ENCODE measurements at places on chromosomes 4 and X.

GRCh38 chrX:38626296-38626695 is 65.0 kb downstream of the TSPAN7 start:
- DNase-seq: no peak

DNA sequence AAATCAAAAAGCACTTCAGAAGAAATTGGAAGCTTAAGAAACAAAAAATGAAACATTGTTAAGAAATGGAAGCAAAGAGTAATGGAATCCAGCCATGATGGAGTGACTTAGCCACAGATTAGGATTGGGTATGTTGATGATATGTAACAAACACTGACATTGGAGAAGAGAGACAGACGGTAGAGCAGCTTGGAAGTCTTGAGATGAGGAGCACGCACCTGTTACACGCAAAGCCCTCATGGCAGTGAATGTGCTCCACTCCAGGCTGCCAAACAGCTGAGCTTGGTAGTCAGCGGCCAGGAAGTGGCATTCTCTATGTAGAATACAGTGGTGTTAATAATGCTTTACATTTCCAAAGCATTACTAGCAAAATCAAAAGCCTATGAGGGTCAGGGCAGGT is 56.9 kb upstream of the GPRIN3 start:
- no peak for DNase-seq

DNA sequence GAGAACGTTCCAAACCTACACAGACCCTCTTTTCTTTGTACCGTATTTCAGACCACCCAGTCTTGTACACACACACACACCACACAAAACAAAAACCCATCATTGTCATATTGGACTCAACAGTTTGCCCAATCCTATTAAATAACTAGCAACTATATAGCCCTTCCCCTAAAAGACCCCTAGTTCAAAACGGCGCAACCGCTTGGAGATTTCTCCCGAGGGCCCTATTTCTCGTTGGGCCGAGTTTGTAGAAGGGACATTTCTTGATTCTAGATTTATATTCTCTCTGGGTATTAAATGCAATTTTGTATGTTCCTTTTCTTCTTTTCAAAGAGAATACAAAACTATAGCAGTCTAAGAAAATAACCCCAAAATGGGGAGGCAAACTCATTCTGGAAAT is 547 bp upstream of the PDGFRA start:
- no peak for DNase-seq

DNA sequence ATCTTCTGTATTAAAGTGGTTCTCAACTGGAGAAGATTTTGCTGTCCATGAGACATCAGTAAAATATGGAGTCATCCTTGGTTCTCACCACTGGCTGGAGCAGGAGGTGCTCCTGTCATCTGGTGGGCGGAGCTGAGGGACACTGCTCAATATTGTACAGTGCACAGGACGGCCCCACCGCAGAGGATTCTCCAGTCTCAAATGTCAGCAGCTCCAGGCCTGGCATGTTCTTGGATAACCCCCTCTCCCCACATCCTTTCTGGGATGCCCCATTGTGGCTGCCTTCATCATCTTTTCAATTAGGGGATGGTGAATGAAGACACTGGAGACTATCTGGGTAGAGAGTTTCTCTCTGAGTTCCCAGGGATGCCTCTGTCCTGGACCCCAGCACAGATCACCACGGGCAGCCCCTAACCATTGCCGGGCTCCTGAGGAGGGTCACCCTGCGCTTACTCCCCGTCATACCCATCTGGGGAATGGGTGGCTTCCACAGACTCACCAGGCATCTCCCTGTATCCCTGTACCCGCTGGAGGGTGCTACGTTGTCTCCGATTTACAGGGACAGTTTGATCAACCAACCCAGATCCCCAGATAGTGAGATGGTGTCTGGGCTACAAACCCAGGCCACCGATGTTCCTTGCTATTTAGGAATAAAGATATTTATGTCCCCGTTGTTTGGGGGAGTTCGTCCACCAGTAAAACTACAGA is 21.9 kb upstream of the P2RY8 start:
- DNase-seq: no peak

GRCh38 chrX:97374266-97374665 is 490.6 kb downstream of the RPA4 start:
- DNase-seq: no peak

- DNase-seq: no peak
Observed at GRCh38 chrX:132639446-132639845, 150.6 kb upstream of the MBNL3 start.

DNA sequence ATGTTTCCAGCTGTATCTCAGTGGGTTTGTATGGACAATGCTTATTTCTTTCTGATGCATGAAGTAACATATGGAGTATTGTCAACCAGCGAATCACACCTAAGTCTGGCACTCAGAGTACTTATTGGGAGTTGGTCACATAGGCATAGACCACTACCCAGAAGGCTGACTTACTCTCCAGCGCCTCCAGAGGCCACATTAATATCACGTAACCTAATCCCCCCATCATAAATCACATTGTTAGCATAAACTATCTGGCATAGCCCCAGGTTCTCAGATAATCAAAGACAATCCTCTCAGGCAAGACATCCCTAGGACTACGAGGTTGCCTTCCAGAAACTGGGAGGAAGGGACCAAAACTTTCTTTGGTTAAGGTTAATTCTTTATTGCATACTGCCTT is 560.5 kb upstream of the PABPC4L start:
- DNase-seq: no peak

DNA sequence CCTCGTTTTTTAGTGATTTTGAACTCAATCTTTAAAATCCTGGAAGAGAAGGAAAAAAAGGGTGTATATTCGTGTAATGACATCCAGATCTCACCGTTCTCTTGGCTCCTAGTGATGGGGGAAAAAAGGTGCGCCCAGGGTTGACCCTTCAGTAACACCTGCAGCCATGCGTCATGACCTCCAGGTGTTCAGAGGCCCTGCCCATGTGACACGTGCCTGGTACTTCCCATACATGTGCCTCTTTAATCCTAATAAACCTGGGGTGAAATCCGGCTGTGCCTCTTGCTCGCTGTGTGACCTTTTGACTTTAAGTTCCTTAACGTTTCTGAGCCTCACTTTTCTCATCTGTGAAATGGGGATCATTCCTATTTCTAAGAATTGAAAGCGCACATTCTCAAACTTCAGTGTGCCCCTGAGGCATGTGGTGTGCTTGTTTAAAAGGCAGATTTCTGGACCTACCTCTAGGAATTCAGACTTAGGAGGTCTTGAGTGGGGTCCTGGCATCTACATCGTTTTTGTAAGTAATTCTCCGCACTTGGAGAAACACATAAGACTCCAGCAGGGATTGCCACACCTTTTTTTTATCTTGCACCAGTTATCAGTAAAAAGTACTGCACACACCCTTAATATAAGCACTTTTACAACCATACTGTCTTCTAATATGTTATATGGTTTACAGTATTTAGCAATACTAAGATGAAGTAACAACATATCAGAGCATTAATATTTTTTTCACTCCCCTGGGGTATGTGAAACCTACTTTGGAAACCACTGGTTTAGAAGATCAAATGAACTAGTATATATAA is 90.1 kb downstream of the RELL1 start:
- no peak for DNase-seq

GRCh38 chr4:118683513-118683912 is 1.7 kb upstream of the METTL14 start:
- DNase-seq: no peak

GRCh38 chr4:84496331-84496705 is 2.8 kb downstream of the NKX6-1 start:
- DNase-seq: no peak

- no peak for DNase-seq
Observed at GRCh38 chr4:51963841-51964517, 56.2 kb downstream of the LRRC66 start.

GRCh38 chrX:3166670-3167455 is 125.6 kb downstream of the ARSF start:
- no peak for DNase-seq

GRCh38 chrX:2521092-2521926 is 20.5 kb upstream of the DHRSX start:
- DNase-seq: no peak

- DNase-seq: no peak
Observed at GRCh38 chr4:125758438-125758837, 443.7 kb downstream of the FAT4 start.

DNA sequence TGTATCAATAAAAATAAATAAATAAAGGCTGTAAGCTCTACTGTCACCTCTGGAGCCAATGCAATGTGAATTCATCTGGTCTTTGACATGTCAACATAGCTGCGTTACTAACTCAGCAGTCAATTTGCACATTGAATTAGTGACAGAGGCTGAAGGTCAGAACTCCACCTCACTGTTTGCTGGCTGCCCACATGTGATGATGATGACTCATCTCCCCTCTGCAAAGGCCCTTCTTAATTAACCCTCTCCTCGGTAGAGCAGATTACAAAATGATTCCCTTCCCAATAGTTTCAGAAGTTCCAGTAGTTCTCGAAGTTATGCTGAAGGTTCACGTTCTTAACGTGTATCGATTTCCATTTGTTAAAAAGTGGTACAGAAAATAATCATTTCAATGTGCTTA is 1626.0 kb upstream of the TENM3 start:
- no peak for DNase-seq

GRCh38 chr4:90815569-90815968 is 688.4 kb downstream of the CCSER1 start:
- DNase-seq: no peak

DNA sequence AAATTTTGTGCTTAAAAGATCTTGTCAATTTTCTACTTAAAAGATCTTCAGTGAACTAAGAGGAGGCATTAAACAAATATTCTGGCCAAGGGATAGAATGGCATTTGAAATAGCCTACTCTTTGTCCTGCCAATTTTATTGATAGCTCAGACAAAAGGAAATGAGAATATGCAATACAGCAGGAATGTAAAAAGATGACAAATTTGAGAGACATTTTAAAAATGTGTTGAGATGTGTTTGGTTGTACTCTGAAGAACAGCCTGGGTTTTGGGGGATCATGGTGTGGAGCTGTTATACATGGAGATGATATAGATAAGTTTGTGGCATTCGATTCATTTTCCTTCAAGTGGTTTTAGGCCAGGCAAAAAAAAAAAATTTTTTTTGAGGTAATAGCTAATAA is 11.6 kb upstream of the MAD2L1 start:
- DNase-seq: no peak

- peak; percentile 35 for DNase-seq
Observed at GRCh38 chr4:30719454-30720020, 632 bp upstream of the PCDH7 start.

GRCh38 chr4:19193274-19193981 is 1058.3 kb upstream of the SLIT2 start:
- no peak for DNase-seq

- peak; percentile 19 for DNase-seq
Observed at GRCh38 chr4:83150653-83151330, 36.3 kb upstream of the PLAC8 start.

GRCh38 chr4:143381189-143382118 is 44.8 kb downstream of the GAB1 start:
- peak; percentile 94 for DNase-seq

DNA sequence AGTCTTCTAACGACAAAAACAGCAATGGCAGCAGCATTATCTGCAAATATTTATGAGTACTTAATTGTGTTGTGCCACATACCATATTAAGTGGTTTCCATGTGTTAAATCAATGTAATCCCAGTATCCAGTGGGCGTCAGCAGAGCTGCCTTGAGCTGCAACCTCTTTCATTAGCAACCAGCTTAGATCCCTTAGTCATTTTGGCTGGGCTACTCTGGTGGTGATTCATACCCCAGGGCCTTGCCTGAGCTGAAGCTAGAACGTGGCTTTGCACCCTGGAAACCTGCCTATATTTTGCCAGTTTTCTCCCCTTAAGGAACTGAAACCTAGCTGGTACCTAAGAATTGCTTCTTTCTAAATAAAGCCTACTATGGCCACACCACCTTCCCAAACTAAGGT is 474.3 kb upstream of the FTHL17 start:
- DNase-seq: peak; percentile 78

DNA sequence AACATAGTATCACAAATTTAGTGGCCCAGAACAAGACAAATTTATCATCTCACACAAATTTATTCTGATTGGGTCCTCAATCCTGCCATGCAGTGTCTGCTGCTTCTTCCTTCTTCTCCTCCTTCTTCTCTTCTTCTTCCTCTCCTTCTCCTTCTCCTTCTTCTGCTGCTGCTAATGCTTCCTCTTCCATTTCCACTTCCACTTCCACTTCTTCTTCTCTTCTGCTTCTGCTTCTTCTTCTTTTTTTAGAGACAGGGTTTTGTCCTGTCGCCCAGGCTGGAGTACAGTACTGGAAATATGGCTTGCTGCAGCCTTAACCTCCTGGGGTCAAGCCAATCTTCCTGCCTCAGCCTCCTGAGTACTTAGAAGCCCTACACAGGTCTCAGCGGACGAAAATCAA is 37.5 kb downstream of the FGFBP1 start:
- DNase-seq: no peak

- no peak for DNase-seq
Observed at GRCh38 chr4:64718091-64718490, 308.8 kb upstream of the TECRL start.

DNA sequence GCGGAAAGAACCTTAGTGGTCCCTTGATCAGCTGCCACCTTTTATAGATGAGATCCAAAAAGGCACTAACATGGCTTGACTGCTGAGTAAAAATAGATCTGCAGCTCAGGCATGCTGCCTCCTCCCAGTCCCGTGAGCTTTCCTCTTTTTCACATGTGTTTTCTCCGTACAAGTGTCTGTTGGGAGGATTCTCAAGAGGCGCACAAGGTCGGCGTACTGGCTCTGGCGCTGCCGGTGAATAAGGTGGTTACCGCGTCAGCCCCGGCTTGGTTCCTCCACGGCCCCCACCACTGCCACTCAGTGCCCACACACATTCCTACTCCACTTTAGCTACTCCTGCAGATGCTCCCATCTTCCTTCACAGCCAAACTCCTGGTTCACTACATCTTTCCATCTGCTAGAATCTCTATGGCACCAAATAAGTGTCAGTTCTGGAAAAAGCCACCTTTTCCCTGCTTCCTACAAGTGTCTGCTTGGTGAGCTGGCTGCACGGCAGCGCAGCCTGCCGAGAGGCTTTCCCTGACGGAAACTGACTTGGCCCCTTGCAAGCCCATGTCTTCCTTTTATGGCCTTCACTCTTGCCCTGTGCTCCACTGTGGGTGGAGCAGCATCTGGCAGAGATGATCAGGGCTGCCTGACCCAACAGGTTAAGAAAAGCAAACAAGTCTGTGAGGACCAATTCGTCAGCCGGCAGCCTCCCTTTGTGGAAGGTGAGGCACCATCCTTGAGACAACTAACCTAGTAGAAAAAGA is 99.8 kb downstream of the KLHL8 start:
- DNase-seq: peak; percentile 49

GRCh38 chr4:109332926-109333464 is 30.5 kb upstream of the COL25A1 start:
- no peak for DNase-seq

DNA sequence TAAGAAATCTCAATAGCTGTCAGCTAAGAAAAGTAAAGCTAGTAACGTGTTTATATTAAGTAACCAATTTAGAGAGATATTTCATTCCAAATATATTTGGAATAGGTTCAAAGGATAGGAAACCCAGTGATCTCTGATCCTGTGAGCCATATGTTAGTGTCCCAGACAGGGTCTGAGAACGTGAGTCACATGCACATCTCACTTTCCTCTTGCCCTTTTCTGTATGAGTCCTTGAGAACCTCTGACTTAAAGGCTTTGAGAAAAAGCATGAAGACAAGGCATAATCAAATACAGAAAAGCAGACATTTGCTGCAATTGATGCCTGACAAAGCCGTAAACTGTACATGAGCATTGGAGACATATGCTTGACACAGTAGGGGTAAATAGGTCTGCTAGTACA is 655.1 kb upstream of the ADGRL3 start:
- no peak for DNase-seq

GRCh38 chrX:1506916-1507315 is 30.1 kb downstream of the P2RY8 start:
- DNase-seq: no peak

Measured in brain microvascular endothelial cell (primary cell).